ENCODE measurements at places on chromosomes 7 and 10.
A peak's percentile ranks its signal among the peaks of the same experiment; 100 is the strongest.

DNA sequence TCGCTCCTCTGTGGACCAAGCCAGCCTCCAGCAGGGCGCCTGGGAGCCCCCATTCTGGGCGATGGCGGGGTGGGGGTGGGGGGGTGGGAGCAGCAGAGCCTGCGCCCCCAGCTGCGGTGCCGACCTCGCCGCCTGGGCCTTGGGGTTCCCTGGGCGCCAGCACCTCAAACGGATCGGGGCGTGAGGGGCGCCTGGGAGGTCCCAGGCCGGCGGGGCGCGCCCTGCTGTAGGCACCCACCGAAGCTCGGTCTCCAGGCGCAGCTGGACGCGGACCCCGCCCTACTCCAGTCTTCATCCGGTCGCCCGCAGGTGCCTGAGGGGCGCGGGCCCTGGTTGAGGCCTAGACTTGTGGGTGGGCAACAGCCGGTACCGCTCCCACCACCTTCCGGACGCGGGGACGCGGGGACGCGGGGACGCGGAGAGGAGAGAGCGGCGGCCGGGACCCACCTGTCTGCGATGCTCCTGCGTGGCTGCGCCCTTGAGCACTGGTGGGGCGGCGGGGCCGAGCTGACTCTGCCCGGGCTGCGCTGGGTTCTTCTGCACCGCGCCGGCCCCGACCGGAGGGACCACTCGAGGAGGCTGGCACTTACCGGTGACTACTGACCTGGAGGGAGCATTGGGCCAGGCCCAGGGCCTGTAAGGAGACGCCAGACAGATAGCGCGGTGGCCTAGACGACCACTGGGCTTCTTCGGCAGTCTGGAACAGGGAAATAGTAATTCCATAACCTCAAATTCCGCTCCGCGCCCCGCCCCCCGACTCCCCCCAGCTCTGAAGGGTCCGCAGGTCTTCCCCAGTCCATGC, 5.5 kb upstream of the KCP start:
- no peak for DNase-seq

DNA sequence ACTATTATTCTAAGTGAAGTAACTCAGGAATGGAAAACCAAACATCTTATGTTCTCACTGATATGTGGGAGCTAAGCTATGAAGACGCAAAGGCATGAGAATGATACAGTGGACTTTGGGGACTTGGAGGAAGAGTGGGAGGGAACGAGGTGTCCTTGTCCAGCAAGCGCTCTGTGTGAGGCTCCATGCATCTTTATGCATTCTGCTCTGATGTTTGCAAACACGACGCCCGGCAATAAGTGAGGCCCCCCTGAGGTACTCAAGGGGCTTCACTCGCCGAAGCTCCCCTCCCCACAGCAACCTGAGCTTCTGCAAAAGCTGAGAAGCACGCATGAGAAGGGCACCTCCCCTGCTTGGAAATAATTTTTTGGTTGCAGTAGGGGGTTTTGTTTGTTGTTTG, 103.3 kb downstream of the LHPP start:
- no peak for DNase-seq

DNA sequence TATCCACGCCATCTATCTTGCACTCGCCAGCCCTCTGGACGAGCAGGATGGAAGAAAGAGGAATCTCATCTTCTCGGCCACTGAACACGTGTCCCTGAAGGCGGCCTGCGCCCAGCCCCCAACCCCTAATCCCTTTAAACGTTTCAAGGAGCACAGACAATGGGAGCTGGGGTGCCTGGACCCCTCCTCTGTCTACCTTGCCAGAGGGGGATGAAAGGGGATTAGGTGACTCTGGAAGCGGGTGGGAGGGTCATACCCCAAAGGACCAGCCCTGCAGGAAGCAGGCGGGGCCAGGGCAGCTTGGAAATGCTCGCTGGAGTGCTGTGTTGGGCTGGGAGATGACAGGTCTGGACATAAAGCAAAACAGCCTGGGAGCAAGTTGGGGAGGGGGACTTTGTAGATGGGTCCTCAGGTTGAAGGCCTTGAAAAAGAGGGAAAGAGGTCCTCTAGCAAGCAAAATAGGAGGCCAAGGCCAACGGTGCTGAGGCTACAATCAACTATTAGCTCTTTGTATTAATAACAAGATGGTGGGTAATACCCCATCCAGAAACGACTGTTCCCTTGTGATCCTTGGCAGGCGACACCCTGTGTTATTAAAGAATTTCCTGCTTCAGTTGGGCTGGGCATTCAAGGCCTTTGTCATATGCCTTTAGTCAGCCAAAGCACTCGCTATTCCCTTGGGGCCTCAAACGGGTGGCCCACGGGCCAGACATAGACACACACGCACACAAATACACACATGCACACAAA, 126.5 kb upstream of the UNC5B start:
- no peak for DNase-seq

- DNase-seq, result no peak
Observed at GRCh38 chr7:1639532-1640175, 30.4 kb upstream of the ELFN1 start.

DNA sequence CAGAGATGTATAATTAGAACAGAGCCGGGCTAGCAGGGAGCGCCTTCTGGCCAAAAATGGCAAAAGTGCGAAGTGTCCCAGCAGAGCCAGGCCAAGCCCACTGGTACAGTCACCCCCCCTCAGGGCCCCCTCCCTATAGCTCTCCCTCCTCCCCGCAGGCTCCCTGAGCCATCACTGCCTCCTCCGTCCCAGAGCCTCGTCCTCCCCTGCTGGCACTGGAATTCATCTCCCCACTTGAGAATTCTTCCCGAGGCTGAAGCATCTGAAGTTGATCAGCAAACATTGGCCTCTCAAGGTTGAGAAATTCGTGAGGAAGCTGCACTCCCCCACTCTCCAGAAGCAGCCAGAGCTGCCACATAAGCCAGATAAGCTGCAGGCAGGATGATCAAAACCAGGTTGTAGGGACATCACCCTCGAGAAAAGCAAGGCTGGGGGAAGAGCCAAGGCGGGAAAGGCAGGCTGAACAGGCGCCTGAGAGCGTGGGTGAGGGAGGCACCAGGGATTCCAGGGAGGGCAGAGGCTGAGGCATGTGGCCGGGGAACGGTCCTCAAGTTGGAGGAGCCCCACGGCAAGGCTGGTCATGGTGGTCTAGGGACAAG, 23.4 kb downstream of the CAMK2G start:
- no peak for DNase-seq

- DNase-seq, result no peak
Observed at GRCh38 chr10:43403911-43404703, 4.9 kb downstream of the HNRNPF start.

- no peak for DNase-seq
Observed at GRCh38 chr10:48467669-48468068, 137.2 kb downstream of the ARHGAP22 start.

DNA sequence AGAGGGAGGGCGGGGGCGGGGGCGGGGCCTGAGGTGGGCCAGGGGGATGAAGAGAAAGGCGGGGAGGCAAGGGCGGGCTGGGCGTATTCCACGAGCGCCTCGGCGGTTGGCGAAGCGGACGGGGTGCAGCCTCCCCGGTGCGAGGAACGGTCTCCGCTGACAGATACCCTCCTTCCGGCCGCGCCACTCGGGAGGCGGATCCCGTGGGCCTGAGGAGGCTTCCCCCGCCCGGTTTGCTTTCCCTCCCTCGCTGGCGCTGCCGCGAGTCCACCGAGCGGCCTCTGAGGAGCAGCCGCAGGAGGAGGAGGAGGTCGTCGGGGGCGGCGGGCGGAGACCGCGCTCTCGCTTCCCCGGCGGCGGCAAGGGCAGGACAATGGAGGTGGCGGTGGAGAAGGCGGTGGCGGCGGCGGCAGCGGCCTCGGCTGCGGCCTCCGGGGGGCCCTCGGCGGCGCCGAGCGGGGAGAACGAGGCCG, at the start of gene TRIM24:
TSS of gene TRIM24 (plus strand) at position 84 of the 473 bp plus-strand sequence. CDS start at position 374, 290 bp downstream.
- DNase-seq, result no peak

DNA sequence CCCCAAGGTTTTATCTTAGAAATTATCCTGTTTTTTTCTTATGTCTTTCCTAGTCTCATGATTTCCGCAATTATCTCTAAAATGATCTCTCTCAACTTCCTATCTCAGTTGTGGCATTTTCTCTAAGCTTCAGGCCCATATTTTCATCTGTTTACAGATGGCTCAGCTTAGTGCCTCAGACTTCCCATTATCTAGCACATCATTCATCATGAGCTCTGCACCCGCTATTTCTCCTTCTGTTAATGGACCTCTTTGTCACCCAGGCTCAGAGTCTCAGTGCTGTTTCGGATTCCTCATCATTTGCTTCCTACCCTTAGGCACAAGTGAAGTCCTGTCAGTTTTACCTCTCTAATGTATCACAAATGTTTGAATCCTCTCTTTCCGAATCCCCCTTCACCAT, 84.1 kb downstream of the BMPR1A start:
- DNase-seq, result no peak

DNA sequence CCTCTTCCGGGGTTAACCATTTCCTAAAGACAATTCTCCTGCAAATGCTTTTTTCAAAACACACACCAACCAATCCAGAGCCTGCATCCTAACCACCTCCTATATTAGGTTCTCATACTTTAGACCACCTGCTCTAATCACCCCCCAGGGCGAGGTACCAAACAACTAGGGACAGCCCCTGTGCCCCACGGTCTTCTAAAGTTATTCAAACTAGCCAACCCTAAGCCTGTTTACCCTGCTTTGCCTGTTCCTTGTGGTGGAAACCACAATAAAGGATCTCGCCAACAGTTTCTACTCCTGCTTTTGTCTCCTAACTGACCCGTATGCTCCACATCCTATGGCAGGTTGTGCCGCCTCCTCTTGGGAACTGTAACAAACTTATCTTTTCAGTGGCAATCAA, 21.1 kb downstream of the SP4 start:
- DNase-seq, result no peak

- DNase-seq, result no peak
Observed at GRCh38 chr7:104065491-104065890, 76.0 kb upstream of the RELN start.

GRCh38 chr10:73894245-73894971, 16.5 kb upstream of the PLAU start:
- no peak for DNase-seq

DNA sequence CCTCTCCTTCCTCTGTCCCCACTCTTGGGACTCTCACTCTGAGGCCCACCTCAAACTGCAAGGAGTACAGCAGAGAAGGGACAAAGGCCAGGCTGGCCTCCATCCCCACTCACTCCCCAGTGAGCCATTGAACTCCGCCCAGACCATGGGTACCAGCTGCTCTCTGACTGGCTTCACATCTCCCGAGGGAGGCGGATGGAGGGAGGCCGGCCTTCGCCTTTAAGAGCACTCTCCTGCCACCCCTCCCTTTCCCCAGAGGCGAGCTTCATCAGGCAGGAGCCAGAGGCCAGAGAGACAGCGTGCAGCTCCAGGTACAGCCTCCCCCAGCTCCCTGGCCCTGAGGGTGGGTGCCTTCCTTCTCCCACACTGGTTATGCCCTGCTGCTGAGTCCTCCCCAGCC, 1.8 kb upstream of the LDB3 start:
- DNase-seq, result no peak

DNA sequence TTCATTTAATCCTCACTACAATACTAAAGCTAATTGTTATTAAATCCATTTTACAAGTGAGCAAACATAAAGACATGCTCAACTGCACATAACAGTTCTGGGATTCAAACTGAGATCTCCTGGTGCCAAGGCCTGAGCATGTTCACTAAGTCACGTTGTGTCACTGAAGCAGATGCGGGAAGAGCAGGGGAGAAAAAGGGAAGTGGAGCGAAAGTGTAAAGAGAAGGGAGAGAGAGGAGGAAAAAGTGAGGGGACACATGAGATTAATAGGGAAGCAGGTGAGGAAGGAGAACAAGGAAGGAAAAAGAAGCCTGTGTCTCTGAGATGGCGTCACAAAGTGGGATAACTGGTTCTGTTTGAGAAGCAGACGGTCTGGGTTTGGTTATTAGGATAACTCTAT, 38.9 kb upstream of the KAT6B start:
- no peak for DNase-seq

DNA sequence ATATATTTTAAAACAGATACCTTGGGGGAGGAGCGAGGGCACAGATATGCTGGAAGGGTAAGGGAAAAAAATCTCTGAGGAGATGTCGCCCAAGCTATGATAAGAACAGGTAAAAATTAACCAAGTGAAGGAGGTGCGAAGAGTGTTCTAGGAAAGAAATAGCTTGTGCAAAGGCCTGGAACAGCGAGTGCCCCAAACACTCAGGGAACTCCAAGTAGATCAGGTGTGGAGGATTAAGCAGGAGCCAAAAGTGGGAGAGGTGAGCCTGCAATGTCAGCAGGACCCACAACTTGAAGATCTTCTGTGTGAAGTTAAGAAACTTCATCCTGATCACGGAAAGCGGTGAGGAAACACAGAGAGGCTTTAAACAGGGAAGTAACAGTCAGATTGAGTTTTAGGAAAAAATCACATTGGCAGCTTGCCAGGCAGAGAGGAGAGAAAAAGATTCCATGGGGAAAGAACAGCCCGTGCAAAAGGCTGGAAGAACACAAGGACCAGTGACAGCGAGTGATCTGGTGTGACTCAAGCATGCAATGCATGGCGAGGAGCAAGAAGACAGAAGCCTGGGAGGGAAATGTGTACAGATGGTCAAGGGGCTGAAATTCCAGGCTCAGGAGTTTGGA, 30.7 kb downstream of the FGF8 start:
- DNase-seq, result no peak

DNA sequence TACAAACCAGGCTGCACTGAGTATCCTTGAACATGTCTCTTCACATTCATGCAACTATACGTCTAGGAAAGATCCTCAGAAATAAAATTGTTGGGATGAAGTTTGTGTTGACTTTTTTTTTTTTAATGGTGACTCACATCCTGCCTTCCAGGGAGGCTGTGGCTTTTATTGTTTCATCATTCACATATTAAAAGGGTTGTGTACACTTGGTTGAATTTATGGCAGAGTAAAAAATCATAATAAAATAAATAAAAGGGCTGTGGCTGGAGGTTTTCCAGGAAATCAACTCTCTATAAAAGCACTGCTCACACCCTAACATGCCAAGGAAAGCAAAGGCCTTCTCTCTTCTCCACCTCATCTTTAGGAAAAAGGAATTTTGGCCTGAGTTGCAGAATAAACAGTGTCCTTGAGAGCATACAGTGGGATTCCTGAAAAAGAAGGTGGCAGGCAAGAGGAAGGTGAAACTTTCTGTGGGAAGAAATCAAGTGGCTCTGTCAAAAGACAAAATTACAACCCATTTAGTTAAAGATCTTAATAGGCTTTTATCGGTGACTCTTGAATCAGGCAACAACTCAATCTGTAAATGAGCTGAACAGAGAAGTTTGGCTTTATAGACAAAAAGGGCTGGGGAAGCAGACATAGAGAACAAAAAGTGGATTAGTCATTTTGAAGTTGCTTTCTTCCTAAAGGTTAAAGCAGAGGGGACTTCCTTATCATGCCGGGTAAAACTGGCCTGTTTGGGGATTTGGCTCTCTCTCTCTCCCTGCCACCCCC, 41.6 kb upstream of the FHIP2A start:
- no peak for DNase-seq

GRCh38 chr10:47408606-47409005, 24.5 kb upstream of the ZNF488 start:
- no peak for DNase-seq

- no peak for DNase-seq
Observed at GRCh38 chr7:29087840-29088170, 58.5 kb downstream of the CPVL start.

GRCh38 chr7:157875230-157876179, 538.7 kb downstream of the DNAJB6 start:
- peak; percentile 47 for DNase-seq

- no peak for DNase-seq
Observed at GRCh38 chr7:92988941-92989545, 128.7 kb downstream of the SAMD9 start.

GRCh38 chr10:123607386-123607785, 58.8 kb upstream of the GPR26 start:
- DNase-seq, result no peak

All from CD4-positive, alpha-beta T cell treated with Interleukin-17A for 1 hour (primary cell).